SK-N-SH treated with all-trans-retinoic acid at 6 μM for 48 hours (cell line): ENCODE measurements at places on chromosomes 7 and 10.

DNA sequence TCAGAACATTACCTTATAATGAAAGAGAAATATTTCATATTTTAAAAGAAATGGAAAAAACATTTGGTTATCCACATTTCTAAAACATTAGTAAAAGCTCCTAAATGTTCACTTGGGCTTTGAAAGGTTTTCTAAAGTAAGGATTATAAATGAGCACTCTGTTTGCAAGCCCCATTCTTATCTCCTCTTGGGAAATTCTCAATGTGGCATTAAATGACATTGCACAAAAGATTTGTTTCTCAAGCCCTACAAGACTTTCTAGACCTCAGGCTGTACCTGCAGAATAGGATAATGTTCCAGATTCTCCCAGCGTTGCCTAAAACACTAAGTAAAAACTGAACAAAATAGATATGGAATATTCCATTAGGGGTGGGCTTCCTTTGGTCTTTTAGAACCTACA, 658.0 kb upstream of the FOXK1 start:
- ATAC-seq = no peak

GRCh38 chr10:73368238-73368637, 9.6 kb upstream of the CFAP70 start:
- no peak for ATAC-seq

GRCh38 chr10:92530421-92530820, 43.5 kb downstream of the IDE start:
- ATAC-seq = no peak

- peak; percentile 35; the same call in 2 of the 3 replicates for ATAC-seq
Observed at GRCh38 chr10:77456414-77456813, 181.2 kb downstream of the KCNMA1 start.

GRCh38 chr10:52145636-52146035, 168.4 kb upstream of the DKK1 start:
- ATAC-seq = no peak

GRCh38 chr10:123355748-123356481, 201.7 kb downstream of the BUB3 start:
- no peak for ATAC-seq

GRCh38 chr10:115093776-115094408, 727 bp downstream of the ATRNL1 start:
- ATAC-seq = peak; percentile 62
